ENCODE measurements at places on chromosomes 1 and 21.

DNA sequence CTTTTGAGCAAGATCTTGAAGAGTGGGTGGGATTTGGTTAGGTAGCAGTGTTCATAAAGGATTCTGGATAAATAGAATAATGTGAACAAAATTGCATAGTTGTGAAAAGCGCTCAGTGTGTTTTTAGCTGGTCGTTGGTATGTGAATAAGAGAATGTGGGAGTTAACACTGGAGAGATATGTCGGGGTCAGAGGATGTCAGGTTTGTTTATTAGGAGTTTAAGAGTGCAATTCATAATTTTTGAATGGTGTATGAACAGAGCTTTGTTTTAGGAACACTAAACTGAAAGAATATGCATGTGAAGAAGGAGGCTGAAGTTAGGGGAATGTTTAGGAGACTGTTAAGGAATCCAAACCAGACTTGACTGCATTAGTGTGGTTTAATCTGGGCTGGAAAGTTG, 9.4 kb downstream of the USP16 start:
- no peak for DNase-seq

DNA sequence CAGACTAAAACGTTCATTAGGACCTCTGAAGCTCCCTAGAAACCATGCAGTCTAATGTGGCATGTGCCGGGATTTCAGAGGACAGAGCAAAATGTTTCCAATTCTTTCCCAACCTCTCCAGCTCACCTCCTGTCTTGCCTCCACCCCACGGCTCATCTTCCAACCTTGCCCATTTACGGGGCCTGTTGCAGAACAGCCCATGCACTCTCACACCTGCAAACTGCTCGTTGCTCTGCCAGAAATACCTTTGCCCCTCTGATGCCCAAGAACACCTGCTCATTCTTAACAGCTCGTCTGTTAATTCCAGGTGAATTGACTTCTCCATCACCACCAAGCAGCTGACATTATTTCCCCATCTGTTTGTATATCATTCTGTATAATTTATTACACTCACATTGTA, 53.9 kb upstream of the LBR start:
- no peak for DNase-seq

DNA sequence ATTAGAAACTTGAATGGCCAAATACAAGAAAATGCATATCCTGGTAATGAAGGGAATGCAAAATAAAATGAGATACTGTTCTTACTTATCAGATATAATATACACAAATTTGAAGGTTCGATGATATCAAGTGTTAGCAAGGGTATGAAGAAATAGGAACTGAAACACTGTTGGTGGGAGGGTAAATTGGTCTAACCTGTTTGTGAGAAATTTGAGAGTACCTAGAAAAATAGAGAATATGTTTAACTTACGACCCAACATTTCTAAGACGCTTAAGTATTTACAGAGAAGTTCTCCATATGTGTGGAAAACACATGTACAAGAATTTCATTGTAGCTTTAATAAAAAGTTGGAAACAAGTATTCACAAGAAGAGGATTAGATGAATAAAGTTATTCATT, 25.9 kb downstream of the ATG4C start:
- DNase-seq: no peak

GRCh38 chr1:180970333-180971079, 52.2 kb downstream of the STX6 start:
- DNase-seq: no peak

GRCh38 chr1:209780268-209780667, 4.1 kb downstream of the C1orf74 start:
- no peak for DNase-seq

GRCh38 chr1:96522927-96523326, 198.7 kb upstream of the PTBP2 start:
- no peak for DNase-seq

DNA sequence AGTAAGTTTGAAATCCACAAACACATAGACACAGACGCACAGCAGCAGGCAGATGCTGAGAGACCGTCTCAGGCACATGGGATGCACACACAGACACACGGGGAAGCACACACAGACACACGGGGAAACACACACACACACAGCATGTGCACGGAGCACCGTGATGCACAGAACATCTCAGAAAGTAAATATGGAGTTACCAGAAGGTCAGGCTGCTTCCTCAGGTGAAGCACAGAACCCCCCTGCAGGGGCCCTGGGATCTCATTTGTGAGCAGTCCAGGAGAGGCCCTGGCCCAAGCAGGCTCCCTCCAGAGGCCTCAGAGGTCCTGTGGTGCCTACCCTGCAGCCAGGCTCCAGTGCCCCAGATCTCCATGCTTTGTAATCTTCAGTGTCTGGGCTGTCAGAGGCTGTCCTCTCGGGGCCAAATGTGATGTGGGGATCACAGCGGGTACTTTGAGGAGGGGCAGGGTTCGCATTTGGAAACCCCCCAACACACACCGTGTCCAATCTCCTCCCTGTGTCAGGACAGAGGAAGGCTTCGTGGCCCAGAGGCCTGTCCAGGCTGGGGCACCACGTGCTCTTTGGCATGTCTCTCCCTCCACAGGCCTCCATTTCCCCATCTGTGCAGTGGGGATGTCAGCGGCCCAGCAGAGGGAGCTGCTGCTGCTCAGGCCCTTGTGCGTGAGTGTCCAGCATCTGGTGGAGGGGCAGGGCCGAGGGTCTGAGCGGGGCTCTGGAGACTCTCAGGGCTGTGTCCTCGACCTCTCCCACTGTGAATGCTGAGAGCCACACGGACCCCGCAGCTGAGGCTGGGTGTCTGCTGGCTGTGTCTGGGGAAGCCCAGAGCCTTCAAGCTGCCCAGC, 23.0 kb upstream of the PRSS38 start:
- no peak for DNase-seq

- no peak for DNase-seq
These were observed 443.7 kb downstream of the PTPRU start for GRCh38 chr1:29679828-29680558.

- DNase-seq: no peak
These were observed 92.6 kb upstream of the NEK7 start for GRCh38 chr1:198064181-198064580.

- DNase-seq: no peak
These were observed 339.7 kb downstream of the PTPRC start for GRCh38 chr1:198978523-198978922.

- DNase-seq: no peak
These were observed 95.9 kb downstream of the GLUL start for GRCh38 chr1:182295697-182296096.

DNA sequence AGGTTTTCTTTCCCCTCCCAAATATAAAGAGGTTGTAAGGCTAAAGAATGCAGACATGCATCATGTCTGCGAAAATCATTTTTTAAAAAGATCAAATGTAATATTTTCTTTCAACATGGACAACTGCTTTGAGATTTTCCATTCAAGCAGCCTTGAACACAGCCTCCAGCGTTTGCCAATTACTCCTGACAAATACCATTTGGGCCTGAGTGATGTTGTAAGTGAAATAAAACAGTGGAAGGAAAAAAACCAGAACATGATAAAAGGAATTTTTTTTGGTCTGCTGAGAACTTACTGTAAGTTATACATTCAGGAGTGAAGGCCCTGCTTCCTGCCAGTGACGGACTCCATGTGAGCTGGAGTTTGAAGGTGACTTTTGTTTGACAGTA, 37.2 kb downstream of the SETD4 start:
- no peak for DNase-seq

GRCh38 chr1:244280859-244281258, 170.8 kb downstream of the ADSS2 start:
- no peak for DNase-seq

- DNase-seq: no peak
These were observed 34.4 kb downstream of the HSD3B1 start for GRCh38 chr1:119541389-119541788.

DNA sequence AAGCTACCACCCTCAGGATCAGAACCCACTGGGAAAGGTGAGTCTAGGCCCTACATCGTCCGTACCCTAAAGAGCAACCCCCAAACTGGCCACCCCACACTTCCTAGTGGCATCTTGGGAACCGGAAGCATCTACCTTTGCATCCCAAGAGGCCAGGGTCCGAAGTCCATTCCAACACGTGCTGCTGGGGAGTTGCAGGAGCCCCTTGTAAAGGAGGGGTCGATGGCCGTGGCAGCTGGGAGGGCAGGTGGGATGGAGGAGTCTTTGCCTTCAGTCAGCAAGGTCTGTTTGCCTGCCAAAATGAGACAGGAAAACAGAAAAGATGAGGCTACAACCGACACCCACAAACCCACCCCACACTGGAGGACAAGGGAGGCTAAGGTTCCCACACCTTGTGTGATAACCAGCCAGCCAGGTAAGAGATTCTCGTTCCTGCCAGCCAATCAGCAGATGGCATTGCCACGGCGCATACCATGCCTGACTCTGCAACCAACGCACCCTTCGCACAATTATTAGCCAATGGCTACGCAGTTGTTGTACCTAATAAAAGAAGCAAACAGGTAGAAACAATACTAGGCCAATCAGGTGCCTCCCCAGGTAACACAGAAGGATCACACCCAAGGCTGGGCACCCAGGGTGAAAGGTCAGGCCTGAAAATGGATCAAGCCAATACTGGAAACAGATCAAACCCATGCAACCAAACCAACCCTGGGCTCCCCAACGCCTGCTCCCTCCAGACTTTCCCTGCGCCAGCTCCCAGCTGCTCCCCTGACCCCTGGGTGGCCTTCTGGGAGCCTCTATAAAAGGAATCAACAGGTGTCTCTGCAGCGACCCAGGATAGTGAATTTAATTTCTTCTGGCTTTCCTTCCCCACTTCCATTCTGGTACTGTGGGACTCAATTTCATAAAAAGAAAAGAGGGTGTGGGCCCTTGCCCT, 35.6 kb downstream of the CASZ1 start:
- no peak for DNase-seq

DNA sequence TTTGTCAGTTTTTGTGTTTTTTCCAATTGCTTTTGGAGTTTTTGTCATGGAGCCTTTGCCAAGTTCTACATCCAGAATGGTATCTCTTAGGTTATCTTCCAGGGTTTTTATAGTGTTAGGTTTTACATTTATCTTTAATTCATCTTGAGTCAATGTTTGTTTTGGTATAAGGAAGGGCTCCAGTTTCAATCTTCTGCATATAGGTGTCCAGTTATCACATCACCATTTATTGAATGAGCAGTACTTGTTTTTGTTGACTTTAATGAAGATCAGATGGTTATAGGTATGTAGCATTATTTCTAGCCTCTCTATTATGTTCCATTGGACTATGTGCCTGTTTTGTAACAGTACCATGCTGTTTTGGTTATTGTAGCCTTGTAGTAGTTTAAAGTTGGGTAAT, 1233.1 kb downstream of the PLA2G4A start:
- DNase-seq: no peak

DNA sequence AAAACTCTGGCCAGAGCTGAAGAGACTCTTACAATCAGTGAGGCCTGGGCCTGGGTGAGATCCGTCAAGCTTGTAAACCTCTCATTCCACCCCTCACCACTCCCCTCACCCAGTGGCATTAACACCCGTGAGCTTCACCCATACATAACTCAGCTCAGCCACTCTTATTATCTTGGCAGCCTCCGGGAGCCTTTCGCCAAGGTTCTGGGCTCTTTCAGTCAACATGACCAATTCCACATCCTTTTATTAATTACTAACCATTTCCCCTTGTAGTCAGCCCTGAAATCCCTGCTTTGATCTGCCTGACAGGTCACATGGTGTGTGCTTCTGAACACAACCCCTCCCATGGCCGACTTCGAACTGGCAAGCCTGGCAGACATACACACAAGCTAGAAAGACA, 134.8 kb downstream of the SETD4 start:
- no peak for DNase-seq

- DNase-seq: no peak
These were observed 18.0 kb downstream of the BMP8A start for GRCh38 chr1:39509360-39510009.

GRCh38 chr1:202237052-202237451, 43.5 kb downstream of the LGR6 start:
- DNase-seq: peak; percentile 6

DNA sequence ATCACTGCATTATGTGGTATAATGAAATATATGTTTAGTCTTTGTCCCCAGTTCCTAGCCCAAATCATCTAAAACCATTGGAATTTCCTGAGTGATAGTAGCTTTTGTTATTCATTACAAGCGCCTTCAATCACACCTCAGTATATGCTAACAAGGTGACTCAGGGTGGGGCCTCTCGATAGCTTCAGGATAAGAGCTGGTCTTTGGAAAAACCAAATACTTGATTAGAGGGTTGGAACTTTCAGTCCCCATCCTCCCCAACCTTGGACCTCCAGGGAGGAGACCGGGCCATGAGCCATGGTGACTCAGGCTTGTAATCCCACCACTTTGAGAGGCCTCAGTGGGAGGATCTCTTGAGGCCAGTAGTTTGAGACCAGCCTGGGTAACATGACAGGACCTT, 5.1 kb upstream of the BRDT start:
- no peak for DNase-seq

- DNase-seq: no peak
These were observed 41.5 kb upstream of the TSNAX start for GRCh38 chr1:231487019-231487418.

DNA sequence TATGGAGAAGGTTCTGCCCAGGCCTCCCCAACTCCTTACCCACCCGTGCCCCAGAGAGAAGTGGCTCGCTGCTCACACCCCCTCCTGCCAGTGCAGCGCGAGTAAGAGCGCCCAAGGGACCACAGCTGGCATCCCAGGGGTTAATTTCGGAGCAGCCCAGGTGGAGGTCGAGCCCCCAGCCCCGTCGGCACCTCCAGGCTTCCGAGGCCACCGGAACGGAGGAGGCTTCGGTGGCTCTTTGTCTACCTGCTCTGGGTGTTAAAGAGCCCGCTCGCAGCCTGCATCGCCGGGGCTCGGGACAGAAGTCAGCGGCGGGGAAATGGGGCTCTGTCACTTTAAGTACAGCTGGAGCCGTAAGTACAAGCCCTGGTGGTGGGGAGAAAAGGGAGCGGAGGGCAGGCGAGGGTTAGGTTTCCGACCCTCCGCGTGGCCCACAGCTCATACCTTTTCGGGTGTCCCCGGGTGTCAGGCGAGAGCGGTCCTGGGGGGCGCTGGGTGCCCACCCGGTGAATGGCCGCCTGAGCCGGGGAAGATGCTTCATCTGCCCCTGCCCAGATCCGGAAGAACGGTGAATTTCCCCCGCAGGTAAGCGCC, 89.4 kb upstream of the IPO9 start:
- DNase-seq: peak; percentile 48

- no peak for DNase-seq
These were observed 272.6 kb downstream of the MATN1 start for GRCh38 chr1:30450818-30451233.

- no peak for DNase-seq
These were observed 72.3 kb upstream of the ACTRT2 start for GRCh38 chr1:2948751-2949680.

GRCh38 chr1:14970799-14971141, 182.8 kb upstream of the TMEM51 start:
- no peak for DNase-seq

- no peak for DNase-seq
These were observed 11.7 kb downstream of the RIMKLA start for GRCh38 chr1:42392255-42392654.

DNA sequence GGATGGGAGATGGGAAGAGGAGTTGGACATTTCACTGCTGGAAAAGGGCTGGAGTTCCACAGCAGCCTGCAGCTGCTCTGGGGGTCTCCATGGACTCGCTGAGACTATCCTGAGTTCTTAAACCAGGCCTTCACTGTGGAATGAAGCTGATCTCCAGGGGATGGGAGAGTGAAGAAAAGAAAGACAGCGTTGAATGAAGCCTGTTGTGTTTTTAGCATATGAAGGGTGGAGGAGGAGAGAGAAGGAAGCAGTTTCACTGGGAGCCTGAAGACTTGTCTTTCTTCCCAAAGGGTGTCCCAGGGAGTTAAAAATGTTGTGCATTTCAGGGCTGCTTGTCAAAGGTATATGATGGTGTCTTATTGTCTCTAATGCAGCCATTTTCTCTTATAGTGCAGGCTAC, 9.2 kb downstream of the ROR1 start:
- DNase-seq: no peak
